Colonic mucosa (tissue), 4 donors: ENCODE measurements at places on chromosomes 6 and 20.

DNA sequence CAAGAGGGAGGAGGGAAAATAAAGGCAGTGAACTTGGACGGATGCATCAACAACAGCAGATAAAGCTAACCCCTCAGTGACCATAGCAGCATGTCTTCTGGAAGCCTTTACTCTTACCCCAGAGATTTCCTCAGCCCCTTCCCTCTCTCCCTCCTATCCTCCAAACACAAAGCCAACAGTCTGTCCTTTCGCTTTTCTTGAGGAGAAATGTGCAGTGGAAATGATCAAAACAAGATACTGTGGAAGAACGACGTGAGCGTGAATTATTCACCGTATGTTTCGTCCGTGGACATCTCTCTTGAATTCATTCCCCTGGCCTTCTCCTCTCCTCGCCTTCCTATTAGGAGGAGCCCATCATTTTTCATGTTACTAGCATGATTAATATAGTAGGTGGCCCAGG is 8.5 kb downstream of the NRN1 start:
- no peak for DNase-seq

DNA sequence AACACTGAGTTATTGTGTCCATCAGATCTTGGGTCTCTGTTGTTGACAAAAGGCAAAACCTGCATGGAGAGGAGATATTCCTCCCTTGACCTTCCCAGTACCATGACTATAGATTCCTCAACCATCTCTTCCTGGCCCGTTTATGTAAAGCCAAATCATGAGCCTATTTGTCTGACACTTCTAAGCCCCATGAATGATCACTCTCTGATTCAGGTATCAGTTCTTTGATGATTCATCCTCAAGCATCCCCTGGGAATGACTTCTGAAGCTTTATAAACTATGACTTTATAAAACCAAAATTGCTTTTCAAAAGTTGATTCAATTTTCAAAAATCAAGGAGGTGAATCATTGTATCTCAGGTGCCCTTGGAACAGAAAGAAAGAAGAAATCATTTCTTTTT is 78.7 kb upstream of the LOC128125822 start:
- DNase-seq = no peak

DNA sequence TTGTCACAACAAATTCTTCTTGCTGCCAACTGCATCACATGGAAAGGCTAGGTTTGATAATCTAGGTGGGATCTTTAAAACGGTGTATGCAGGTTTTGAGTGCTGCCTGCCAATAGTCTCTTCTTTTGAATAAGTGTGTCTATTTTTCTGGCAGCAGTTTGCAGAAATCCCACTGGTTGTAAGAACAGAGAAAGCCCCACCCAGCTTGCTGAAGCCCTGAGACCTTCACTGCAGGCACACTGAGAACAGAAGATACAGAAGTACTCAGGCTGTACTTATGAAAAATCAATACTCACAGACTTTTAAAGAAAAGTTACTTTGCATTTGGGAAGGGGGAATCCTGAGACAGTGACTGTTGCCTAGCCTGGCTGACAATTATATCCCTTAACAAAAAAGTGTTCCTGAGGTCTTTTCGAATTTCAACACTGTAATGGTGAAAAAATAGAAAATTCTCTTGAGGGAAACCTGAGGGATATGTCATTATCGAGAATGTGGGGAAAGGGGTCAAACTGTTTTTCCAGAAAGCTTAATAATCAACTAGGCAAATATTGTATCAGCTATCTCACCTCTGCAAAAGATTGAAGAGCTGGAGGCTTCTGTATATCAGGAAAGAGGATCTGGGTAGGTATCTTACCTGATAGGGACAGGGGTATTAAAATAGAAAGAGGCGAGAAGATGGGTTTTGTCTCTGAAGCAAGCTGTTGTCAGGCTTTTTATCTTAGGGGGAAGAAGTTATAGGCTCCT is 199.9 kb downstream of the LRFN2 start:
- DNase-seq = no peak

- no peak for DNase-seq
These were observed 23.4 kb downstream of the RRBP1 start for GRCh38 chr20:17658648-17658993.

GRCh38 chr20:33821270-33821836 is 10.2 kb downstream of the CHMP4B start:
- no peak for DNase-seq

DNA sequence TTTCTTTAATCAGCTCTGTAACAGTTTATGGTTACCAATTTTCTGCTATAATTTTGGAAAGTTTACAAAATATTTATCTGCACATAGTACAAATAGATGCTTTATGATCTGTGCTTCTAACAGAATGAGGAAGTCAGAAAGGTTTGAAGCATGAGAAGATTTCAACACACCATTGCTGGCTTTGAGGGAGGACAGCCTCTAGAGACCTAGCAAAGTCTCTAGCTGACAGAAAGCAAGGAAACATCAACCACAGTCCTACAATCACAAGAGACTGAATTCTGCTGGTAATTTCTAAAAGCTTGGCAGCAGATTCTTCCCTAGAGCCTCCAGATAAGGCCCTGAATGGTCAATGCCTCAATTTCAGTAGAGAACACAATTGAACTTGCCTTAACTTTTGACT is 750.8 kb upstream of the SLC35B3 start:
- DNase-seq = no peak
